ENCODE measurements at places on chromosomes 2 and 18. TPM values are rescaled to one million over a fixed set of nuclear protein-coding genes. Genes with fewer than 3 reads are reported as not detected.

GRCh38 chr2:229445501-229446211 lies 174.6 kb upstream of the PID1 start:
- DNase-seq: peak; percentile 57

DNA sequence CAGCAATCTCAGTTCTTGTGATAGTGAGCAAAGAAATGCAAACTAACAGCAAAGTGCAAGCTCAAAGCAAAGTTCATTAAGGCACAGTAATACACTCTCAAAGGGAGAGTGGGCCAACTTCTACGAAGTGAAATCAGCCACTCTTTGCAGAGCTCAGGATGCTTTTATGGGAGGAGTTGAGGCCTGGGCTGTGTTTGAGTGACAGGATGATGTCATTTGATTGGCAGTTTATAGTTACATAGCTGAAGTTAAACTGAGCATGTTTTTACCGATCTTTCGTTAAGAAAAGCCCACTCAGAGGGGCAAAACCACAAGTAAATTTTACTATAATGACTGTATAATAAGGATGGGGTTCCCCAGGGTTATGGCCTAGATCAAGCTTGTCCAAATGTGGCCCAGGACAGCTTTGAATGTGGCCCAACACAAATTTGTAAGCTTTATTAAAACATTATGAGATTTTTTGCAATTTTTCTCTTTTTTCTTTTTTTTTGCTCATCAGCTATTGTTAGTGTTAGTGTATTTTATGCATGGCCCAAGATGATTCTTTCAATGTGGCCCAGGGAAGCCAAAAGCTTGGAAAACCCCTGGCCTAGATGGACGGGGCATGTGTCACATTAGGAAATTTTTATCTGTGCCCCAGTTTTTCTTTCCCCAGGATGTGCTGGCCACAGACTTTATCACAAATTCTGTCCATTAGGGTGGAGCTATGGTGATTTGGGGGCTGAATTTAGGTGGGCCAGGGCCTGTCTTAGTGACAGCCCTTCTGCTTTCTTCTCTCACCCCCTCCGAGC lies 8.3 kb upstream of the DNAH7 start:
- no peak for DNase-seq

DNA sequence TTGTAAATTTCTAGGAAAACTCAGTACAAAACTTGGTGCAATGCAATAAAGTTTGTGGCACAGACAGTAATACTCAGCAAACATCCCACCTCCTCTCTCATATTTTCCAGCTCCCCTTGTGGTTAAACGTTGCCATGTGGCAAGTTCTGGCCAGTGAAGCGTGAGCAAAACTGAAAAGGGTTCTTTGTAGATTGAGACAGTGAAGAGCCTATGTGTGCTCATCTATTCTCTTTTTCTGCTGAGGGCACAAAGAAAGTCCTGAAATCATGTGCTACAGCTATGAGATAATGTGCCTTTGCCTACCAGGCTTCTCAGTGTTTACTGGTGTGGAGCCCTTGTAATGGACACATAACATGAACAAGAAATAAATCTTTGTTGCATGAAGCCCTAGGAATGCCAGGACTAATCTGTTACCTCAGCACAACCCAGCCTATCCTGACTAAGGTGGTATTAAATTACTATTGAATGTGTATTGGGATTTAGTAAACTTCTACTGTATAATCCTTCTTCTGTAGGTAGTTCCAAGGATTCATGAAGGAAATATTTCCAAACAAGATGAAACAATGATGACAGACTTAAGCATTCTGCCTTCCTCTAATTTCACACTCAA lies 13.0 kb upstream of the TYMS start:
- peak; percentile 30 for DNase-seq

DNA sequence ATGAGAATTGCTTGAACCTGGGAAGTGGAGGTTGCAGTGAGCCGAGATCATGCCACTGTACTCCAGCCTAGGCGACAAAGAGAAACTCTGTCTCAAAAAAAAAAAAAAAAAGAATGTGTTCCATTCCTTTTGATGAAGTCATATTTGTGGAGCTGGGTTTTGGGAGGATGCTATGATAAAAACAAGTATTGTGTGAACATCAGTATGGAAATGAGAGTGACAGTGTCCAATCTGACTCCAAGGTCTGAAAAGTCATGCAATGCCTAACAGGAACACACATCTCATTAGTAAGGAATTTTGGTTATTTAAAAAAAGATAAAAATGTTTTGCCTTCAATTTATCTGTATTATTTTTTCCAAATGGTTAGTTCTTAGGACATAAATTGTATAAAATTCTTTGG lies 11.8 kb downstream of the GCFC2 start:
- no peak for DNase-seq

- peak; percentile 38 for DNase-seq
Measured at GRCh38 chr18:70411876-70412435, 123.1 kb downstream of the SOCS6 start.

DNA sequence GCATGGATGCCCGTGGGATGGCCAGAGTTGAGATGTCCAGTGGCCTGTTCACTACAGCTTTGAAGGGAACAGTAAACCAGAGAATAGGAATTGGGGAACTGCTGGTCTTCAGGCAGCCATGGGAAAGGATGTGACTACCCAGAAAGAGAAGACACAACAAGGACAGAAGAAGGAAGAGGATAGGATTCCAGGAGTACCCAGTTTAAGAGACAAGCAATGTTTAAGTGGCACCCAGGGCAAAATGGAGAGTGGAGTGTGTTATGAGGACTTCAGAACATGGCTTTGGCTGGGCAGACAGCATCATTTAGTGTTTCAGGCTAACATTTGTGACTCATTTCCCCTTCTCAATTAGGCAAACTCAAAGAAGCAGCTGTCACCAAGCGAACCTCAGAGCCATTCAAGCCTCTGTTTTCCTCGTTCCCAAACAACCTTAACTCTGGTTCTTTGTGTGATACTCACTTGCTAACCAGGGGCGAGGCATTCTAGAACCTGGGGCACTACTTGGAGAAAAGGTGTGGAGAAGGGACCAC lies 4.0 kb upstream of the FAM124B start:
- DNase-seq: peak; percentile 12

DNA sequence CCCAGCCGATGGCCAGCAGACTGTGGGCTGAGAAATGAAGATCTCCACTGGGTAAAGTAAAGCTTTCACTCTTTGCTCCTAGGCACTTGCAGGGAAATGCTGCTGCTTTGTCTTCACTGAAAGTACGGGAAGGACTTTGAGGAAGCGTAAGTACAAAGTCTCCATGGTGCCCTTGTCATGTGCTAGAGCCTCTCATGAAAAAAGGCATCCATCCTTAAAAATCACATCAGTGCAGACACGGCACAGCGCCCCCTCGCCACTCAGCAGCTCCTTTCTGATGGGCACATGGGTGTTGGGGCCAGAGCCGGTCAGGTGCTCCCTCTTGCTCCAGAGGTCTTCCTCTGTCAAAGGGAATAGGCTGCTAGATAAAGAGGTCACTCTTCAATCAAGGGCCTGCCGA lies 109.0 kb upstream of the STPG4 start:
- DNase-seq: no peak

DNA sequence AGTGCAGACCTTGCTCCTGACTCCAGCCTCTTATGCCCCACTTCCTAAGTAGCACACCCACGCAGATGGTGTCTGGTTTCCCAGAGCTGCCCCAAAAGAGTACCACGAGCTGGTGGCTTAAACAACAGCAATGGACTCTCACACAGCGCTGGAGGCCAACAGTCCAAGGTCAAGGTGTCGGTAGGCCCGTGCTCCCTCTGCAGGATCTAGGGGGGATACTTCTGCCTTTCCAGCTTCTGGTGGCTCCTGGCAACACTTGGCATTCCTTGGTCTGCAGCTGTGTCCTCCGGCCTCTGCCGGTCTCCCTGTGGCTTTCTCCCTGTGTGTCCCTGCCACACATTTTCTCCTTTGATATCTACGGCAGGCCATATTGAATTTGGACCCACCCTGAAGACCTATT lies 99.0 kb downstream of the TSHZ1 start:
- no peak for DNase-seq

DNA sequence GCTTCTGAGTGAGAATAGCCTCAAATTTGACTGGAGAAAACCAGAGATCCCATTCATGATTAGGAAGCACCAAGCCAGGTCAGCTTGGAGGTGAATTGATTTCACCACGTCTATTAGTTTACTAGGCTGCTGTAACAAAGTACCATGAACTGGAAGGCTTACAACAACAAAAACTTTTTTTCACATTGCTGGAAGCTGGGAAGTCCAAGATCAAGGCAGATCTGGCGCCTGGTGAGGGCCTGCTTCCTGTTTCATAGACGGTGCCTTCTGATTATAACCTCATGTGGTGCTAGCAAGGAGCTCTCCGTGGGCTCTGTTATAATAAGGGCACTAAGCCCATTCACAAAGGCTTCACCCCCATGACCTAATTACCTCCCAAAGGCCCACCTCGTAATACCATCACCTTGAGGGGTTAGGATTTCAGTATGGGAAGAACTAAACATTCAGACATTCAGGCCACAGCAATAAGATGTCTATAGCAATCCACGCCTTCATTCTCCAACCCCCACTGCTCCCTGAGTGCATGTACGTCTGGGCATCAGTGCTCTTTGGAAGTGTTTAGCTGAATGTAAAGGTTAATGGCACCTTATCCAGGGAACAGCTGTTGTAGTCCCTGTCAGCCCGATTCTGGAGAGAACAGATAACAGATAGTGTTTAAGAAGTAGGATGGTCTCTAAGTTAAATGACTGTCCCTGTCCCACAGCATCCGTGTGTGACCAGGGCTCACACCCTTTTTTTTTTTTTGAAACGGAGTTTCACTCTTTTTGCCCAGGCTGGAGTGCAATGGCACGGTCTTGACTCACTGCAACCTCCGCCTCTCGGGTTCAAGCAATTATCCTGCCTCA lies 89.2 kb downstream of the SOCS6 start:
- DNase-seq: no peak

GRCh38 chr2:201194097-201194496 lies 11.2 kb downstream of the CASP10 start:
- no peak for DNase-seq

DNA sequence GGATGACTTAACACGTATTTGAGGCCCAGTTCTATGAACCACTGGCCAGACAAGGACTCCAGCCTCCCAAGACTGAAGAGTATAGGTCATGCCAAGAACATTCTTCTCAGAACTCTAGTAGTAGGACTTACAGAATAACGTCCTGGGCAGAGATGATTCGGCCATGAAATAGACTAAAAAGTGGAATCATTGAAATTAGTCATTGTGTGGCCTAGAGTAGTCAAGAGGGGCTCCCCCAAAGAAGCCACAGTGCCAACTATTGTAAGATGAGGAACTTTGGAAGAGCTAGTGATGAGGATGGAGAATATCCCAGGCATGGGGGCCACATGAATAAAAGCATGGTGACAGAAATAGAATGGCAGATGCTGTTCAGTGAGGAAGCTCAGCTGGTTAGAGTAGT lies 101.1 kb downstream of the TRIB2 start:
- DNase-seq: no peak

- no peak for DNase-seq
Measured at GRCh38 chr18:37249895-37250618, 315.5 kb downstream of the CELF4 start.

- peak; percentile 69 for DNase-seq
Measured at GRCh38 chr2:54632733-54633692, 90.4 kb upstream of the EML6 start.

Gene CABYR
- 12.0 TPM for total RNA-seq

Gene GREB1L
- 3.9 TPM for total RNA-seq

Gene STPG4
- total RNA-seq: not detected
